Caco-2 (cell line): ENCODE measurements at places on chromosomes 7 and 10. TPM values are rescaled to one million over a fixed set of nuclear protein-coding genes. Genes with fewer than 3 reads are reported as not detected.

The MOGAT3 gene
- 6.3 and 8.1 TPM in 2 replicates for total RNA-seq

The CPN1 gene
- total RNA-seq, result 24.3 and 24.9 TPM in 2 replicates

The HACD1 gene
- total RNA-seq, result 37.2 and 47.8 TPM in 2 replicates

The CCDC172 gene
- not detected in 2 replicates for total RNA-seq

The ANKRD22 gene
- total RNA-seq, result not detected in 2 replicates

The PLXDC2 gene
- total RNA-seq, result 0.54 and 1.2 TPM in 2 replicates

The MKX gene
- 0.64 and 0.65 TPM in 2 replicates for total RNA-seq

The RHEB gene
- 156 and 159 TPM in 2 replicates for total RNA-seq

The RBM28 gene
- total RNA-seq, result 68.0 and 71.4 TPM in 2 replicates

The BLOC1S2 gene
- 51.9 and 52.8 TPM in 2 replicates for total RNA-seq

The ACTR3C gene
- total RNA-seq, result 8.0 and 9.2 TPM in 2 replicates

The GPR37 gene
- 0.50 and 0.77 TPM in 2 replicates for total RNA-seq

The CYP26A1 gene
- 0.82 and 0.93 TPM in 2 replicates for total RNA-seq

The GTF2IRD1 gene
- 53.6 and 54.6 TPM in 2 replicates for total RNA-seq
